CMK (cell line): ENCODE measurements at places on chromosomes 2 and 18.

DNA sequence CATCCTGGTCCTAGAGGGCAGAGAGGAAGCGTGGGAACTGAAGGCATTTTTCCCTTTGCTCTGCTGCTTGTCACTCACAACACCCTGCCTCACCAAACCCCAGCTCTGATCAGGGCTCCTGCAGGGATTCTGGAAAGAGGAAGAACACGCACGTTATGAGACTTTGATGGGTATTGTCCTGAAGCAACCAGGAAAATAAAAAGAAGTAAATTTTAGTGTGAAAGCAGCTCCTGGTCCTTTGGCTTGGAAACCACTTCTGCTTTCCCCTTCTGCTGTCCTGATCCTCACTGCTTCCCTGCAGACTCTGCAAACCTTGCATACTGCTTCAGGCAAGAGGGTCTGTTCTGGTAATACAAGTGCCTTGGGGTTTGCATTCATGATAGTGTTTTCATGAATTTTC, 164.1 kb downstream of the SLC8A1 start:
- no peak for DNase-seq

DNA sequence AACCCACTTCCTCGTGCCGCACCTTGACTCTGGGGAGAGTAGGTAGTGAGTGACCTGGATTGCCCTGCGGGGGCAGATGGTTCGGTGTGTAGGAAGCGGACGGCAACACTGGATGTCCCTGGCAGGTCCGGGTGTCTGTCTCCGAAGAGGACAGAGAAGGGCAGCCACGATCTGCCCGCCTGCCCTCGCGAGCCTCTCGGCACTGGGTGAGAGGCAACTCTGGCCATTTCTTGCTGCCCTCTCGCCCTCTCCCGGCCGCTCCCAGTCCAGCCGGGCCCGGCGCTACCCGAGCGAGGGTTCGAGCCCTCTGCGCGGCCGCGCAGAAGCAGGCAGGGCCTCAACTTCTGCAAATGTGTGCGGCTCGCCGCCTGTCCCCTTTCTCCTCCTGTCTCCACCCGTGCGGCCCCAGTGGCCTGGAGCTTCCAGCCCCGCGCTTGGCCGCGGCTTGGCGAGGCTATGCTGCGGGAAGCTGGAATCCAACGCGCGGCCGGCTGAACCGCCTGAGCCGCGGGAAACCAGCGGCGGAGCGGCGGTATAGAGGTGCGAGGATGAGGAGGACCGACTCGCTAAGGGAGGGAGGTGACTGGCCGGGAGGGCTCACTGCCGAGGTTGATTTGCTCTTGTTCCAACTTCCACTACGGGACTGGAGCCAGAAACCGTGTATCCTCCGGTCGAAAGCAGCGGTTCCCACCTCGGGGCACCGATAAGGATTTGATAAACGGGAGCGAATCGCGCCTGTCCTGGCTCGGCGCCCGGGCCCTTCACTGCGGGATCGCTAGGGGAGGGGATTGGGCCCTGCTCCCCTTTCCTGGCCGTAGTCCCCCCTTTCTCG, 1.5 kb downstream of the EPAS1 start:
- DNase-seq, result no peak

DNA sequence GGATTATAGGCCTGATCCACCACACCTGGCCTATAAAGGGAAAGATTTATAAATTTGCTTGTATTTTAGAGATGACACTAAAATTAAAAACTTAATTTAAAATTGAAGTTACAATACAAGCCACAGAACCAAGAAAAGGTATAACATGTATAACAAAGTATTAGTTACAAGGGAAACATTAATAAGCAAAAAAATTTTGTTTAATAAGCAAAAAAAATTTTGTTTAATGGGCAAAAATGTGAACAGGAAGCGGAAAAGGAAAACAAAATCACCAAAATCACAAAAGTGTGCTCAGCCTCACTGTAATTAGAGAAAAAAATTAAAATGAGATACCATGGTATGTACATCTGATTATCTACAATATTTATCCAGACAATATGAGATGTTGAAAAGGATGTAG, 15.9 kb upstream of the NDUFV2 start:
- no peak for DNase-seq

DNA sequence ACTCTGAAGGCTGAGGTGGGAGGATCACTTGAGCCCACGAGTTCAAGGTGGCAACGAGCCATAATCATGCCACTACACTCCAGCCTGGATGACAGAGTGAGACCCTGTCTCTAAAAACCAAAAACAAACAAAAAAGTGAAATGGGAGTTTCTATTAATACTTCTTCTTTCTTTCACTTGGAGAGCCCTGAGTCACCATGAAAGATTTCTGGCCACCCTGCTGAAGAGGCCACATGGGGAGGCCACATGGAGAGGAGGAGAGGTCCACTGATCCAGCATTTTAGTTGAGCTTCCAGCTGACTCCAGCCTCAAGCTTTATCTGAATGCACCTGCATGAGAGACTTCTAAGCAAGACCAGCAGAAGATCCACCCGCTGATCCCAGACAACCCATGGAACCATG, 74.2 kb upstream of the LAPTM4A start:
- DNase-seq, result no peak

GRCh38 chr2:232129483-232129882, 168.0 kb downstream of the DIS3L2 start:
- DNase-seq, result no peak

DNA sequence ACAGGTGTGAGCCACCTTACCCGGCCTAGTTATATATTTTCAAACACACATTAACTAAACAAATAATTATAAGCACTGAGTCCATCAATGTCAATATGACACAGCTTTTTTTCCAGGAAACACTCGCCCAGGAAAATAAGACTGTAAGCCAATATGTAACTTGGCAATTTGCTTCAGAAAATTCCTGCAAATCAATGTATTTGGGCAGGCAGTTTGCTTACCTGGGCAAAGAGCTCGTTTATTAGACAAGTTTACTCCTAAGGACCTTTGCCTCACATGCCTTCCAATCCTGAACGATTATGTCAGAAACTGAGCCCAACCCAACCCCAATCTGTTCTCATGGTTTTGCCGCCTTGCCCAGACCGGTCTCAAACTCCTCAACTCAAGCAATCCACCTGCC, 34.7 kb upstream of the NDUFV2 start:
- no peak for DNase-seq

DNA sequence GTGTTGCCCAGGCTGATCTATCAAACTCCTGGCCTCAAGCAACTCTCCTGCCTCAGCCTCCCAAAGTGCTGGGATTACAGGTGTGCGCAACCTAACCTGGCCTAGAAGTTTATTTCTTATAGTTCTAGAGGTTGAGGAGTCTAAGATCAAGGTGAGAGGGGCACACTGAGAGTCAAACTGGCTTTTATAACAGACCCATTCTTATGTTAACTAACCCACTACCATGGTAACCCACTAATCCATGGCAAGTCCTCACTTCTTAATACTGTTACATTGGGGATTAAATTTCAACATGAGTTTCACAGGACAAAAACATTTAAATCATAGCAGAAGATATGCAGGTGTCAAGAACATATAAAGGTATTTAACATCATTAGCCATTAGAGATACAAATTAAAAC, 50.6 kb downstream of the MDH1 start:
- DNase-seq, result no peak

DNA sequence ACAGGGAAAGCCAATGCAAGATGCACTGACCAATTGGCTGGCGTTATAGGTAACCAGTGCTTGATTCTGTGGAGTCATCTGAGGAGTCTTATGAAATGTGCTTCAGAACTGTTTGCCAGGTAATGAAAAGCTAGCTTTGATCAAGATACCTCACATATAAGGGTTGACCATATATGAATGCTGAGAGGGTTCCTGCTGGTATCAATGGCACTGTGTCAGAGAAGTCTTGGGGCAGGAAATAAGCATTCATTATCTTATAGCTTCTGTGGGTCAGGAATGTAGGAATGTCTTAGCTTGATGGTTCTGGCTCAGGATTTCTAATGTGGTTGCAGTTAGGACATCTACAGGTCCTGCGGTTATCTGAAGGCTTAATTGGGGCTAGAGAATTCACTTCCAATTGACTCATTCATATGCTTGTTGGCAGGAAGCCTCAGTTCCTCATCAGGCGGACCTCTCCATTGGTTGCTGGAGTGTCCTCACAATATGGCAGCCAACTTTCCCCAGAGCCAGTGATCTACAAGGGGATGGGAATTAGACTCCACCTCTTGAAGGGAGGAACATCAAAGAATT, 22.1 kb upstream of the TCF7L1 start:
- no peak for DNase-seq

- DNase-seq, result no peak
Measured at GRCh38 chr2:13725945-13726344, 906.6 kb upstream of the LRATD1 start.

GRCh38 chr2:55550368-55551102, 31.0 kb downstream of the CFAP36 start:
- no peak for DNase-seq

GRCh38 chr2:129575431-129575830, 404.0 kb upstream of the RAB6C start:
- DNase-seq, result no peak

DNA sequence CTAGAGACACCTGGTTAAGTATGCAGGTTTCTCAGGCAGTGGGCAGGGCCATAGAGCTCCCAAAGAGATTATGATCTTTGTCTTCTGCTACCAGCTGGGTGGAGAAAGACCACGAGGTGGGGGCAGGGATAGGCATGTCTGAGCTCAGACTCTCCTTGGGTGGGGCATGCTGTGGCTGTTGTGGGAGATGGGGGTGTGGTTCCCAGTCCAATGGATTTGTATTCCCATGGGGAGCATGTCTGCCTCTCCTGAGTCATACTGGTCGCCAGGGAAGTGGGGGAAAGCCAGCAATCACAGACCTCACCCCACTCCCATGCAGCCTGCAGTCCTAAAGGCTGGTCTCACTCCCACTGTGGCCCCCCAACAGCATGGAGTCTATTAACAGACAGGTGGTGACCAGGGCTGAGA, 31.4 kb upstream of the RHOB start:
- no peak for DNase-seq

- DNase-seq, result peak; percentile 24
Measured at GRCh38 chr18:73880387-73880786, 267.2 kb downstream of the FBXO15 start.

DNA sequence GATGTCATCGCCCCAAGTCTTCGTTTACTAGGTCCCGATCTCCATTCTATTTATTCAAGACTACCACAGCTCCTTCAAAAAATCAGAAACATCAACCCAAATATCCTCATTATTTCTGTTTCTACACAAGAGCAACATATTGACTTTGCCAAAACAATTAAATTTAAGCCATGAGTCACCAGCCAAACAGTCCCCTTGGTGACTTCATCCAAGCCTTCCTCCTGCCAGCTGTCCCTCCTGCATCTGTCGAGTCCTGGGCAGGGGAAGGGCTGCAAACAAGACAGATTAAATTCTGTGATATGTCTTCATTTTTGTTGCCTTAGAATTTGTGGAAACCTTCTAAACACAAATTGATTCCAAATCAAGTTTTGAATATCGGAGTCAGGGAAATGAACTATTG, 110.3 kb downstream of the SP3 start:
- DNase-seq, result no peak

DNA sequence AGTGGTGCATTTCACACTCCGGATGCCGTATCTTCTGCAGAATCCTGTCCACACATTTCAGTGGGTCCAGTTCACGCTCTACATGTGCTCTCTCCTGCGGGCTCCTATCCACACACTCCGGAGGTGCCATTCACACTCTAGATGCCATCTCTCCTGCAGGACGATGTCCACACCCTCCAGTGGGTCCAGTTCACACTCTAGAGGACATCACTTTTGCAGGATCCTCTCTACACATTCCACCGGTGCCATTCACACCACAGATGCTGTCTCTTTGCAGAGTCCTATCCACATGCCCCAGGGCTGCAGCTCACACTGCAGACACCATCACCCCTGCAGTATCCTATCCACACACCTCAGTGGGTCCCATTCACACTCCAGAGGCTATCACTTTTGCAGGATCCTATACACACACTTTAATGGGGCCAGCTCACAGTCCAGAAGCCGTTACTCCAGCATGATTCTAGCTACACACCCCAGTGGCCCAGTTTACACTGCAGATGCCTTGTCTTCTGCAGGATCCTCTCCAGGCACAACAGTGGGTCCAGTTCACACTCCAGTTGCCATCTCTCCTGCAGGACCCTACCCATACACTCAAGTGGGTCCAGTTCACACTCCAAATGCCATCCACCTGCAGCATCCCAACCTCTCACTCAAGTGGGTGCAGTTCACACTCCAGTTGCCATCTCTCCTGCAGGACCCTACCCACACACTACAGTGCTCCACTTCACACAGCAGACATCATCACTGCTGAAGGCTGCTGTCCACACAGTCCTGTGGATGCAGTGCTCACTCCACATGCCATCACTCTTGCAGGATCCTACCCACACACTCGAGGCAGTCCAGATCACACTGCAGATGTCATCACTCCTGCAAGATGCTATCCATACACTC, 2.1 kb upstream of the PXDN start:
- no peak for DNase-seq

DNA sequence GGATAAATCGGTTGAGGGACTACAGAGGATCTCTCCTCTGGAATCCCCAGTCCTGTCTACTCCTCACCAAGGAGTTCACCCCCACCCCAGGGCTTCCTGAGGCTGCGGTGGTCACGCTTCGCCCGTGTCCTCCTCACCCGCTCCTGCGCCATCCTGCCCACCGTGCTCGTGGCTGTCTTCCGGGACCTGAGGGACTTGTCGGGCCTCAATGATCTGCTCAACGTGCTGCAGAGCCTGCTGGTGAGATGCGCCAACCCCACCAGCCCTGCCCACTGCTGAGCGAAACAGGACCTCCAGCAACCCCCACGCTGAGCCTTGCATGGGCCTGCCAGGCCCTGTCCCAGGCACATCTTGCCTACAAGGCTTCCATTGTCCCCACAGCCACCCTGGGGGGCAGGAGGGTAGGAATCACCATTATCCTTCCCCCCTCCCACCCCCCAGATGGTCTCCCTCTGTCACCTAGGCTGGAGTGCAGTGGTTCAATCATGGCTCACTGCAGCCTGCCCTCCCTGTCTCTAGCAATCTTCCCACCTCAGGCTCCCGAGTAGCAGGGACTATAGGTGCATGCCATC, 6.7 kb upstream of the CTDSP1 start:
- DNase-seq, result no peak

DNA sequence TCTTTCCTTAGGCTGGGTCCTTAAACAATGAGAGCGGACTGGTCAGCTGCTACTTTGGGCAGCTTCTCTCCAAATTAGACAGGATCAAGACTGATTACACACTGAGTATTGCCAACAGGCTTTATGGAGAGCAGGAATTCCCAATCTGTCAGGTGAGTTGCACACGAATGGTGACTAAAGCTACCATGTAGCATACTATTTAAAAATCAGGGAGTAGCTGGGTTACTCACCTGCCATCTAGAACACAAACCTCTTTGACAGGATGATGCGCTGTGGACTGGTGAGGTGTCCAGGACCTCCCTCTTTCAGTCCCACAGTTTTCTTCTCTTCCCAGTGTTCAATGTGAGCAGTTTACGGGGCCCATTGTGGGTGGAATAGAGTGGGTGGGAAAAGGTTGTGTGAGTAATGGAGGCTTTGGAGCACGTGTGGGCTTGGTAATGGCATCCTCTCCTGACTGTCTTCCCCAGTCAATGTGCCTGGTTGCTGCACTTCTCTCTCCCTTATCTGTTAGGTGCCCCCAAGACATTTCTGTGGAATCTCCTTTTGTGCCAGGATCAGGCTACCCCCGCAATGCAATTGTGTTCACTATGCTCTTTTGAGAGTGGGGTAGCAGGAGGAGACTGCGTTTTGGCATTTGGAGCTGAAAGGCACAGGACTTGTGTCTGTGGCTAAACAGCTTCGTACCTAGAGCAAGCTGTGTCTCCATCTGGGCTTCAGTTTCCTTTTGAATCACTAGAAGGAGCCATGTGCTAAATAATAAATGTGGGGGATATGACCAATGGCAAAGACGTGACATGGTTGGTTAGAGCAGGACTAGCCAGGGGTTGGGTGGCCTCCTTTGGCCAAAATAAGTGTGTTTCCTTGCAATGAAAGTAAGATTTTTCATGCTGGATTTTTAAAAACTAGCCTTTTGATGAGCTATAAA, 17.7 kb downstream of the SERPINB12 start:
- no peak for DNase-seq
